ENCODE measurements at places on chromosomes 2 and 18.

- DNase-seq: no peak
Measured at GRCh38 chr2:52974127-52974526, 793.5 kb upstream of the CHAC2 start.

- DNase-seq: no peak
Measured at GRCh38 chr2:121591199-121591598, 58.1 kb downstream of the CLASP1 start.

- no peak for DNase-seq
Measured at GRCh38 chr2:223886726-223887125, 49.3 kb upstream of the AP1S3 start.

DNA sequence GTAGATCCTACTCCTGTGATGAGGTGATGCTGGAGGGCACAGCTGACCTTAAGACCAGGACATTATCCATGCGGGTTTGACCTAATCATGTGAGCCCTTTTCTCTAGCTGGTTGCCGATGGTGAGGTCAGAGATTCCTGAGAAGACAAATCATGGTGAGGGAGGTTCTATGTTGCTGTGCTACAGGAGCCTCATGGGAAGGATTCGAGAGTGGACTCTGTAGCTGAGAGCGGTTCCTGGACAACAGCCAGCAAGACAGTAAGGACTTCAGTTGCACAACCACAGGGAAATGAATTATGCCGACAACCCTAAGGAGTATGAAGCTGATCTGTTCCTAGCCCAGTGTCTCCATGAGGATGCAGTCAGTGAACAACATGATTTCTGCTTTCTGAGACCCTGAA is 80.4 kb downstream of the EPB41L3 start:
- DNase-seq: no peak

DNA sequence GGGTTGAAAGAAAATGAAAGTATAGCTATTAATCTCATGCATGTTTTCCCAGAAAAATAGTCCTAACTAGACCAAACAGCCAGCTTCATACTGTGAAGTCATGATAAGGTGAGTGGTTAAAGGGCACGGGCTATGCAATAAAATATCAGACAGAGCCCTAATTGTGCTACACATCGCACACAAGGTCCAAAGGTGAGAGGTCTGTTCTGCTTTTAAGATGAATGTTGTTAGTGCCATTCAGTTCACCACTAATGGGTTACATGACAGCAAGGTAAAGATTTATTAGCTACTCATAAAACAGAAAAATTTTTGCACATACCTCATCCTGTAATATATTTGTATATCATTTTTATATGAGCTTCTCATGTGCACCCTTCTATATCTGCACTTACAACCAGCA is 105.0 kb upstream of the STK17B start:
- DNase-seq: no peak

DNA sequence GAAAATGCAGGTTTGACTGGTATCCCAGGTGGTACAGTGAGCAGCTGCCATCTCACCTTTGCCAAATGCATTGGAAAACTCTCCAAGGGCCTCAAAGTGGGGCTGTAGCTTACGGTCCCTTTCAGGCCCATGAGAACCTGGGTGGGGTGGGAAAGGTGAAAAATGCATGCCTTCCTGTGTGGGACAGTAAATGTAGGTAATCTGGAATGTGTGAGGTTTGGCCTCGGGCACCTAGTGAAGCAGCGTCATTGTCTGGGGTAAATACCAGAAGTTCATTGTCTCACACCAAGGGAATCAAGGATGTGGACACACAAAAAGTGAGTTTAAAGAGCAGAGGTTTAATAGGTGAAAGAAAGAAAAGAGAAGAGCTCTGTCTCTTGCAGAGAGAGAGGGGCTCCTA is 36.6 kb downstream of the TIMM21 start:
- no peak for DNase-seq

- DNase-seq: no peak
Measured at GRCh38 chr2:225192869-225193268, 150.6 kb upstream of the DOCK10 start.

GRCh38 chr2:63446658-63447057 is 141.6 kb downstream of the WDPCP start:
- no peak for DNase-seq

- no peak for DNase-seq
Measured at GRCh38 chr2:12027136-12027535, 280.7 kb downstream of the LPIN1 start.

- no peak for DNase-seq
Measured at GRCh38 chr2:126660971-126661370, 5.0 kb downstream of the GYPC start.

- no peak for DNase-seq
Measured at GRCh38 chr2:168526641-168527040, 70.6 kb downstream of the CERS6 start.

GRCh38 chr2:84175340-84175739 is 283.7 kb downstream of the SUCLG1 start:
- no peak for DNase-seq

DNA sequence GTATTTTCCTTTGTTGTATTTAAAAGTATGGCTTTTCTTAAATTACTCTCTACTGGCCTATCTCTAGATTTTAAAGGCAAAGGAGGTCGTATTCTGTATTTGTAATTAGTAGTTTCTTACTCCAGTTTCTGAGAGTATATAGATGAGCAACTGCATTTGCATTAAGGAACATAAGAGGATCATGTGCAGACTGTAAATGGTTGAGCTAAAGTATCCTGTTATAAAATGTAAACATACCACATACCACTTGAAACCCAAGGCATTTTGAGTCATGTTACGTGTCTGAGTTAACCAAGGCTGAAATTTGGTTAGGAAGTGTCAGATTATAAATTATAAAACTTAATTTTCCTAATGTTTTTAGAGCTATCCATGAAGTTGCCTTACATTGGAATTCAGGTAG is 76.3 kb downstream of the GPD2 start:
- no peak for DNase-seq

DNA sequence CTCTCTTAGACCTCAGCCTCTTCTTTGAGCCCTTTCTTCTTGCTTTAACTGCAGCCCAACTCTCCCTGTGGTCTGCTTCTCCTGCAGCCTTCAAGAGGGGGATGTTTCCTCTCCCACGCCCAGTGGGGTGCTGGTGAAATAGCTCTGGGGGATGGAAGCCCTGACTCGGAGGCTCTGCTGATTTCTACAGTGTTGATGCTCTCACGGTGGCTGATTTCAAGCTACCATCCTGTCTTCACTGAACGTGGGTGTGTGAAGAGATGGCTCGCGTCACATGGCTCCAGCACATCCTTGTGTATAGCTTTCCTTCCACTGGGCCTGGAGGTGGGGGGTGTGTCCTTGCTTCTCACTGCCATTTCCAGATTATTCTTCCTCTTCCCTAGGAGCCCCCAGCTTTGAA is 20.0 kb downstream of the MPP4 start:
- no peak for DNase-seq

GRCh38 chr2:106165029-106165428 is 29.1 kb downstream of the UXS1 start:
- no peak for DNase-seq

Data from right renal cortex interstitium (tissue), 3 donors.